Endodermal cell (in vitro differentiated cells): ENCODE measurements at places on chromosomes 2 and 18.

DNA sequence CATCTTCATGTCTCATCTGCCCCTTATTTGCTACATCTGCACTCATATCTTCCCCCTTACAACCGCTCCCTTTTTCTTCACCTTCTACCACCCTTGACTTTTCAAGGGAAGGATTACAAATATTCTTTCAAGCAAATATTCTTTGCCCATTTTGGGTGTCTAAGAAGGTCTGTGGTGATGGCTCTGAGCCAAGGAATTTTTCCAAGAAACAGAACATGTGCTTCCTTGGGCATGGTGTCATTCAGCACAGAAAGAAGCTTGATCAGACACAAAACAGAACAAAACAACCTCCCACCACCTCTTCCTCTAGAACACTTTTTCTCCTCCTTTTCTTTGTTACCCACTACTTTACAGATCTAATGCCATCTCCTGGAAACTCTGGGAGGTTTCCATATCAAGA, 313.7 kb downstream of the SATB2 start:
- DNase-seq = no peak

GRCh38 chr18:46166261-46166970, 62.2 kb downstream of the HAUS1 start:
- peak; percentile 59 for DNase-seq

- DNase-seq = no peak
These were observed 526.5 kb downstream of the FBXO15 start for GRCh38 chr18:73621091-73621490.

DNA sequence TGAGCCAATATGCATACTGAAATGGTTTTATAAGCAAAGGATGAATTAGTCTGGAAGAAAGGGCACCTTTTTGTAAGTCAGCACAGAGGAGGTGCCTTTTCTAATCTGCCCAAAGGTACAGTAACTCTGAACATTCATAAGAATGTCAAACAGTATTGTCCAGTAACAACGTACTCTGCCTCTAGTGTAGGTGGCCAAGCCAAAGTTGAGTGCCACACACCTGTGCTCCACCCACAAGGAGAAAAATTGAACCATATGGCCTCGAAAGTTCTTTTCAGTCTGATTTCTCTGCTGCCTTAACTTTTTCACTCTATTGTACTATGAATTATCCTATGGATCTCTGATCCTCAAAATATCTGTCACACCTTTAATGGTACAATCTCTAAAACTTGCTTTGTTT, 86.8 kb downstream of the CERKL start:
- no peak for DNase-seq

GRCh38 chr2:64212801-64213321, 68.6 kb upstream of the PELI1 start:
- no peak for DNase-seq

GRCh38 chr2:83015035-83015715, 1443.9 kb downstream of the SUCLG1 start:
- DNase-seq = no peak

DNA sequence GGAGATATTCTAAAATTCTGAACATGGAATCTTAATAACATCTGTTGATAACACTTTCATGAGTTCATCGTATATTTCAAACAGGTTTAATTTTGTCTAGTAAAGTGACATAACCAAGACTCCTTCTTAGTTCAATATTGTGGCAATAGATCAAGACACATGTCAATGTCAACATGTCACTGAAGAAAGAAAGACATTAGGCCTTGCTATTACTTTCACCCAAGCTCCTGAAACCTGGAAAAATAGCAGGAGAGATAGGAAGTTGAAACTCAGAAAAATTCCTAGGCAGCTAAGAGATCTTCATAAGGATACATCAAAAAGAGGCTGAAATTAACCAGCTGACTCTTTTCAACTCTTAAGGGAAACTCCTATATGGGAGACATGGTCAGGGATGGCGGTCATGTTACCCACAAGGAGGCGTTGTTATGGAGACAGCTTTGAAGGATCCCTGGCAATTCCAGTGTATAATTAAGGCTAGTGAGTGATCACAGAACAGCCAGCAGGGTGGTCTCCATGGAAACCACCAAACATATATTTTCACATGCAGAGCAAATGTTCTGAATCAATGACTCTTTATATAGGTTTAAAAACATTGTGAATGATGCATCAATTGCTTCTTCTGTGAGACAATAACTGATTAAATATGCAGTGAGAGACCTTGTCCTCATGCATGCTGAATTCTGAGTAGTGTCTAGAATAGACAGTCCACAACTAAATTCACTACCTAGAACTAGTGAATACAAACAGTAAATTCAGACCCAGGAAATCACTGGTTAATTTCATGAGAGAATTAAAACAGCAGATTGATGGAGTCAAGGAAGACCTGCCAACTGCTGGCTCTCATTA, 115.3 kb upstream of the RIOK3 start:
- no peak for DNase-seq

DNA sequence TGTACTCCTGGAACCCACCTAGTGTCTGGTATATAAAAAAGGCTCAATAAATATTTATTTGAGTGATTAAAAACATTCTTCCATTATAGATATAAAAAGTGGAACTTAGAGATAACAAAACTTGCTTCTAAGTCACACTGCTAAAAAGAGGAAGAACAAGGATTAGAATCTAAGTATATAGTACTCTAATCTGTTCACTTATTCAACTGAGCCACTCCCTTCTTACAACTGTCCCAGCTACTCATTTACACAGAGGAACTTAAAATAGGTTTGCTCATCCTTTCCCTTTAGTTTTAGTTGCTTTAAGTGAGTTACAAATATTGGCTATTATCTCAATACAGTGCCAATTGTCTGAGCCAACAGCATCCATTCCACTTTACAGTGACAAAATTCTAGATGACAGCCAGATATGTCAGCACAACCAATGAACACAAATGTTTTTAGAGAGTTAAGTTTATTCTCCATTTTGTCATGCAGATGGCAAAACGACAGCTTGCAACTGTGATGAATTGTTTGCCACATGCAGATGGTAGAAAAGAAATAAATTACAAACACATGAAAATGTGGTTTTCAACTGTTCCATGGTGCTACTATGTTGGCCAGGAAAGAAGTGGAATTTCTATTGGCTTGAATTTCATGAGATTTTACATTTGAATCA, 280.7 kb upstream of the ZC3H15 start:
- no peak for DNase-seq

DNA sequence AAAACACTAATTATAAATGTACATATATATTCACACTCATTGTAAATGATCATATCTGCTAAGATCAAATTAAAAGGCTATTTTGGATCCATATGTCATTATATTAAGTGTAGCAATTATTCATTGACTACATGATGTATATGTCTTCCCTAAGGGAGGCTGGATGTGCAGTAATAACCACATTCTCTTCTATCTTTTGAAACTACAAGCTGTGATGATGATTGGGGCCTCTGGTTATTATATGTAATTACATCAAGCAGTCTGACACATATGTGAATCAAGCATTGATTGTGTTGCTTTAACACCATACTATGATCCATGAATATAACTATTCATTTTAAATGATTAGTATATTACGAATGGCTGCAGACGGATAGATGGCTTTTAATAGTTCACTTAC, 1973.4 kb downstream of the SUCLG1 start:
- DNase-seq = no peak

- DNase-seq = no peak
These were observed 278.0 kb downstream of the EPHA4 start for GRCh38 chr2:221293949-221294742.

DNA sequence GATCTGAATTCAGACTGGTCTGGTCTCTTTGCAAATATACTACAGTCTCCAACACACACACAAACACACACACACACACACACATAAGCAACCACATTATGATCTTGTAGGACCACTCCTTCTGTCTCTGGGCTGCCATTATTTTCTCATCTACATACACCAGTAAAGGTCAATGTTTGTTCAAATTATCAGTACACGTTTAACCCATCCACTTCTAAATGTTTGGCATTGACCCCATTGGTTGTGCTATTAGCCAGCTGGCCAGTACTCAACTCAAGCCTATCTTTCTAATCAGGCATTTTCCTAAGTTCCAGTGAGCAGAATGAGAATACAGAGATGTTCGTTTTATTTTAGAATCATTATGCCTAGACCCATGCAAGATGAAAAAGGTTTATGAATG, 186.4 kb downstream of the CNTNAP5 start:
- DNase-seq = no peak

DNA sequence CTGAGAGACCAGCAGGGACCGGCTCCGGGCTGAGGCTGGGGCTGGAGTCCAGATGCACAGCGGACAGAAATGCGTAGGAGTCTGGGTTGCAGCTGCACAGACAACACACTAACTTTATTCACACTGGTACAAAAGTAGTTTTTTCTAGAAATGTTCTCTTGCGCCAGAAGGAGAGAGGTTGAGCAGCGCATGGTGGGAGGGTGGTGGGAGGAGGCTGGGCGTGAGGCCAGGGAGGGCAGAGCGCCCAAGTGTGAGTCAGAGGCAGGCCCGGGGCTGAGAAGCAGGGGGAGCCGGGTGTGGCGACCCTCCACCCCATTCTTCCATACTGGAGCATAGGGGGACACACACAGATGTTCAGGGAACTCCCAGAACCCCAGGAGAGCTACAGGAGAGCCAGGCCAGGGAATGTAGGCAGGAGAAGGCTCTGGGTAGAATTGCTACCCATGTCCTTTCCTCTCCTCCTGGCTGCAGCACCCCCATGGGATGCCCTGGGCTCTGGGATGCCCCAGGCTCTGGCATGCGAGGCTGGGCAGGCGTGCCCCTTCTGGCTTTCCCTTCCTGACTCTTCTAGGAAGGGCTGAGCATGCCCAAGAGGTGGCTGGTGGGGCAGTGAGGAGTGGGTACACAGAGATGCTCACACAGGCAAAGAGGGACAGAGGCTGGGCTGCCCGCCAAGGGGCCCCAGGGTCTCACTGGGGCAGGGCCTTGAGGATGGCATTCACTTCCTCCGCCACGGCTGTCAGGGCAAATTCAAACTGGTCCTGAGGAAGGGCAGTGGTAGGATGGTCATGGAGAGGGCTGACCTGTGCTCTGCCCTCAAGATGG, 10.6 kb downstream of the DNAJB2 start:
- DNase-seq = no peak

DNA sequence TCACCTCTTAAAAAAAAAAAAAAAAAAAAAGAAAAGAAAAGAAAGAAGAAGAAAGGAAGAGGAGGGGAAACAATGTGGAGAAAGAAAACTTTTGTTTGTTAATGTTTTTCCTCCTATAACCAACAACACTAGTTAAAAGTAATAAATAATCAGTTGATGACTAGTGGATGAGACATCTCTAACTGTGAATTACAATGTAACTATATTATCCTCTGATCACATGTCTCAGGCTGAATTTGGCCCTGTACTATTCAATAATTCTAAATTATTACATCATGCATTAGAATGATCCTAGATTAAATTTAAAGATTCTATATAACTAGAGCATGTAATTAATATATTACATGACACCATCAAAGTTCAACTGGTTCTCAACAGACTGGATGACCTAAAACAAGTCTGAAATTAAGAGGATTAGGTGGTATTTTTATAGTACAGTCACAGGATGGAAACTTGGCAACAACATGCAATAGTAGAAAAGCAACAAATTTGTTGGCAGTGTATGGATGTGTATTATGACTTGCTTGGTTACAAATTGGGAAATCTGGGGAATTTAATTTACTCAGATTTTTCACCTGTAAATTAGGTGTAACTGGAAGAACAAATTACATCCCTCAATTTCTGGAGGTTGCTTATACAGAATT, 269.3 kb upstream of the SETBP1 start:
- DNase-seq = no peak

GRCh38 chr18:23135550-23136325, 453 bp downstream of the CABLES1 start:
- DNase-seq = peak; percentile 72

GRCh38 chr18:46352520-46353250, 248.5 kb downstream of the HAUS1 start:
- no peak for DNase-seq

DNA sequence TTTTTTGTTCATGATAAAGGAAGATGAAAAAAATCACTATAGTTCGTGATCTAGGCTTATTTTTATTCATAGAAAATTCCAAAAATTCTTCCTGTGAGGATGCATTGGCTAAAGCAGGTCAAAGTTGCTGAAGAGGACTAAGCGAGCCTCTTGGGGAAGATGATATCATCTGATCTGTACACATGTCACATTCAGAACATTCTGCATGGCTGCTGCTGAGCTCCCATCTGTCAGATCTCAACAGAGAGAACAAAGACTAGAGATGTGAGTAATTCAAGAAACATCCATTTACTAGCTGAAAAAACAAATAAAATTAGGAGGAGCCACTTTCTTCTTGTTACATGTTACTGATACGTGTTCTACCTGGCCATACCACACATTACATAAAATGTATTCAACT, 518.6 kb upstream of the FSIP2 start:
- DNase-seq = no peak

GRCh38 chr2:60581433-60582282, 28.2 kb upstream of the BCL11A start:
- peak; percentile 90 for DNase-seq

DNA sequence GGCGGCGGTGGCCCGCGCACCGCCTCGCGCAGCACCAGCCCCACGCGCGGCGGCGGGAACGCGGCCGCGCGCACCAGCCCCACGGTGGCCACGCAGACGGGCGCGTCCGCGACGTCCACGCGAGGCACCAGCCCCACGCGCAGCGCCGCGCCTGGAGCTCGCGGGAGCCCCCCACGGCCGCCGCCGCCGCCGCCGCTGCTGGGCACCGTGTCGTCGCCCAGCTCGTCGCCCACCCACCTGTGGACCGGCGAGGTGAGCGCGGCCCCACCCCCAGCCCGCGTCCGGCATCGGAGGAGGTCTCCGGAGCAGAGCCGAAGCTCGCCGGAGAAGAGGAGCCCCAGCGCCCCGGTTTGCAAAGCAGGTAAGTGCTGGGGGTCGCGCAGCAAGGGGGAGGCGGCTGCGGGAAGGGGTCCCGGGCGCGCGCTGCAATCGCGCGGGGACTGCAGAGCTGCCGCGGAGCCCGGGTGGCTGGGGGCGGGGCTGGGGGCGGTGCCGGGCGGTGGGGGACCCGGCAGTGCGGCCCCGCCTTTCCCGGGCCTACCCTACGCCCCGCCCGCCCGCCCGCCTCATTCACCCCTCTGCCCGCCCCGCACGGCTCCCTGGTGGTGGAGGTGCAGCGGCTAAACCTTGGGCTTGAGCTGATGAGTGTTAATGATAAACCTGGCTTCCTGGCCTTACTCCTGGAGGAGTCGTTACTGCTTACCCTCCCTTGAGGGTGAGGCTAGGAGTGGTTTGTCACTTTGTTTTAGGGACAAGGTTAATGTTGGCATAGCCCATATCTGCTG, 851 bp downstream of the FAM117B start:
- peak; percentile 96 for DNase-seq

- DNase-seq = peak; percentile 18
These were observed 78.3 kb downstream of the HDAC4 start for GRCh38 chr2:239322416-239323086.
